ENCODE measurements at places on chromosomes 12 and 14. TPM values are rescaled to one million over a fixed set of nuclear protein-coding genes. Genes with fewer than 3 reads are reported as not detected.

DNA sequence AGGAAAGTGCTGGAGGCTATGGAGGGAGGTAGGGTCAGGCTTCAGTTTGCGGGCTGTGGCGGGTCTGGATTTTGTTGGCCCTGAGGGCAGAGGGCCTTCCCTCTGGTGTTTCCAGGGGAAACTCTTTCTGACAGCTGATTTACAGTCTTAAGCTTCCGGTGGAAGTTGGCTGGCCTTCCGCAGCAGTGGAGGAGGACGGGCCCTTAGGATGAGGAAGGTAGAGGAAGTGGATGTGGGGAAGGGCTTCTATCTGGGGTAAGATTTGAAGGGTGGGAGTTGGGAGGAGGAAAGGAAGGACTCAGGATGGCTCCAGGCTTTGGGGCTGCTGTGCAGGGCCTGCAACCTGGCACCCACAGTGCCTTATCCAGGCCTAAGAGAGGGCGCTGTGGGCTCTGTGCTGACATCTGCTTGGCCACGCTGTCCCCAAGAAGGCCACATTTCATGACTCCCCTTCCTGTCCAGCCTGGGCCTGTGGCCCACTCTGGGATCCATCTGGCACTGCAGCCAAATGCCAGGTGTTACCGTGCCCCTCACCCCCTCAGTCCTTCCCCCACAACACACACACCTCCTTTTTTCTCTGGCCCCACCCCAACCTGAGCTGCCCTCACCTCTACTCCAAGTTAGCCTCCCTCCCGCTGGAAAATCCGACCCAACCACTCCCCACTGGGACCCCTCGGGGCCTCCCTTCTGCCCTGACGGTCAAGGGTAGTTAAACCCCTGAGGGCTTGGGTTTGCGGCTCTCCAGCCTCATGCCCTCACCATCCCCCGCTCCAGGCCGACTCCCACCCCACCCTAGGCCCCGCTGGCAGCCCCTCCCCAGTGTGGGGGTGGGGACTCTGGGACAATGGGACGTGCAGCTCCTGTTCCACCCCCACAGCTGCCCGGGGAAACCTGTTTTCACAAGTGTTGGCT, 7.7 kb upstream of the PPP1R13B start:
- H3K36me3 ChIP-seq: no peaks in the 10 kb centered on the region
- H3K27me3 ChIP-seq: no peaks in the 10 kb centered on the region
- H3K4me1 ChIP-seq: no peaks in the 10 kb centered on the region
- H3K27ac ChIP-seq: no peak overlapping the region

GRCh38 chr14:44449680-44450079, 57.4 kb downstream of the FSCB start:
- H3K4me3 ChIP-seq: no peak overlapping the region
- no peak for DNase-seq
- no peaks in the 10 kb centered on the region for H3K36me3 ChIP-seq
- no peaks in the 10 kb centered on the region for H3K4me1 ChIP-seq
- H3K27ac ChIP-seq: no peak overlapping the region

- no peak overlapping the region for H3K27ac ChIP-seq
- no peaks in the 10 kb centered on the region for H3K27me3 ChIP-seq
- DNase-seq: no peak
- peaks cover 8% of the 10 kb centered on the region for H3K4me1 ChIP-seq
- H3K36me3 ChIP-seq: no peaks in the 10 kb centered on the region
Observed at GRCh38 chr12:46454981-46455380, 82.4 kb upstream of the SLC38A2 start.

GRCh38 chr14:94180655-94181271, 6.6 kb downstream of the PPP4R4 start:
- H3K4me3 ChIP-seq: no peak overlapping the region
- peaks cover 2% of the 10 kb centered on the region for H3K27me3 ChIP-seq
- peak; percentile 32 for DNase-seq
- no peak overlapping the region for H3K27ac ChIP-seq

GRCh38 chr12:123043536-123044001, 63.1 kb downstream of the ARL6IP4 start:
- DNase-seq: peak; percentile 94
- H3K36me3 ChIP-seq: no peaks in the 10 kb centered on the region
- H3K4me1 ChIP-seq: peaks cover 19% of the 10 kb centered on the region
- peak overlapping the region; percentile 46 for H3K27ac ChIP-seq
- no peak overlapping the region for H3K4me3 ChIP-seq
- H3K27me3 ChIP-seq: no peaks in the 10 kb centered on the region

DNA sequence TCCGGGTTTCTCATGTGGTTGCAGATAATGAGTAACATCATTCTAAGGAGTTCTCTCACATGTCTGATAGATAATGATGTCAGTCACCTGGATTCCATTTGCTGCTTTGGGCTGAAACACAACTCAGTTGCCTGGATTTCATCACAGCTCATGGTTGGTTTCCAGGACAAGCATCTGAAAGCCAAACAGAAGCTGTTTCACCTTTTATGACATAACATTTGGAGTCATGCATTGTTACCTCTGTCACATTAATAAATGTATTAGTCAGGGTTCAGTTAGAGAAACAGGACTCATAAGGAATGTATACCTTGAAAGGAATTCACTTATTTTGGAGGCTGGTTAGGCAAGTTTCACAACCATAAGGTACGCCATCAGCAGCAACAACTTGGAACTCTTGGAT, 251.9 kb upstream of the ATXN7L3B start:
- H3K36me3 ChIP-seq: no peaks in the 10 kb centered on the region
- no peak for DNase-seq
- H3K4me1 ChIP-seq: no peaks in the 10 kb centered on the region
- no peak overlapping the region for H3K27ac ChIP-seq
- no peaks in the 10 kb centered on the region for H3K27me3 ChIP-seq

- no peak for DNase-seq
- H3K36me3 ChIP-seq: no peaks in the 10 kb centered on the region
- H3K27ac ChIP-seq: no peak overlapping the region
- H3K4me3 ChIP-seq: no peak overlapping the region
- H3K4me1 ChIP-seq: no peaks in the 10 kb centered on the region
- no peaks in the 10 kb centered on the region for H3K27me3 ChIP-seq
Observed at GRCh38 chr14:28116716-28117115, 649.9 kb upstream of the FOXG1 start.

DNA sequence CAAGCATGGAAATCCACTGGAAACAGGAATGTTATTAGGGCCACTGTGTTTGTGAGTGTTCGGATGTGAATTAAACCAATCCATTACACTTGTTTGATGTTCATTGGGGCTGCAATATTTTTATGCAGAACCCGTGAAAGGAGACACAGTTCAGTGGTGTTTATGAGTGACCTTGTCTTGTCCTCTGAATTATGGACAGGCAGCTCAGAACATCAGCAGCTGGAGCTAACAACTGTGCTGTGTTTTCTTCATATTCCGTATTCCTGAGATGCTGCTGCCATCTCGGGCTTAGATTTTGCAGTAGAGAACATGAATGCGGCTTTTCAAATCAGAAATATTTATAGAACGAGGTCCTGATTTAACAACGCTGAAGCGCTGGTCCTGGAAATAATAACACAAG, 20.3 kb upstream of the CACNA1C start:
- no peak overlapping the region for H3K4me3 ChIP-seq
- H3K4me1 ChIP-seq: no peaks in the 10 kb centered on the region
- DNase-seq: no peak
- H3K27me3 ChIP-seq: peaks cover 24% of the 10 kb centered on the region
- no peaks in the 10 kb centered on the region for H3K36me3 ChIP-seq

- no peaks in the 10 kb centered on the region for H3K4me1 ChIP-seq
- no peak overlapping the region for H3K4me3 ChIP-seq
- no peak overlapping the region for H3K27ac ChIP-seq
- no peak for DNase-seq
Observed at GRCh38 chr12:32881107-32881506, 15.5 kb downstream of the PKP2 start.

- H3K27me3 ChIP-seq: no peaks in the 10 kb centered on the region
- H3K4me1 ChIP-seq: no peaks in the 10 kb centered on the region
- DNase-seq: no peak
- no peak overlapping the region for H3K4me3 ChIP-seq
- H3K36me3 ChIP-seq: no peaks in the 10 kb centered on the region
Observed at GRCh38 chr12:14326699-14327098, 38.8 kb upstream of the ATF7IP start.

- no peaks in the 10 kb centered on the region for H3K27me3 ChIP-seq
- no peak overlapping the region for H3K4me3 ChIP-seq
- no peak for DNase-seq
- H3K27ac ChIP-seq: no peak overlapping the region
- H3K36me3 ChIP-seq: no peaks in the 10 kb centered on the region
- peaks cover 4% of the 10 kb centered on the region for H3K4me1 ChIP-seq
Observed at GRCh38 chr14:61803755-61804154, 41.5 kb downstream of the SNAPC1 start.

- no peaks in the 10 kb centered on the region for H3K4me1 ChIP-seq
- H3K27me3 ChIP-seq: no peaks in the 10 kb centered on the region
- peak; percentile 47 for DNase-seq
- no peaks in the 10 kb centered on the region for H3K36me3 ChIP-seq
Observed at GRCh38 chr12:74365178-74365964, 172.3 kb upstream of the ATXN7L3B start.

GRCh38 chr14:87877877-87878276, 115.1 kb downstream of the GALC start:
- H3K27me3 ChIP-seq: no peaks in the 10 kb centered on the region
- no peaks in the 10 kb centered on the region for H3K36me3 ChIP-seq
- peak; percentile 87 for DNase-seq
- H3K27ac ChIP-seq: no peak overlapping the region
- H3K4me3 ChIP-seq: no peak overlapping the region
- no peaks in the 10 kb centered on the region for H3K4me1 ChIP-seq

GRCh38 chr12:6529291-6529737, 5.0 kb upstream of the GAPDH start:
- H3K27ac ChIP-seq: no peak overlapping the region
- H3K27me3 ChIP-seq: no peaks in the 10 kb centered on the region
- peaks cover 28% of the 10 kb centered on the region for H3K36me3 ChIP-seq
- peaks cover 14% of the 10 kb centered on the region for H3K4me1 ChIP-seq
- H3K4me3 ChIP-seq: no peak overlapping the region

DNA sequence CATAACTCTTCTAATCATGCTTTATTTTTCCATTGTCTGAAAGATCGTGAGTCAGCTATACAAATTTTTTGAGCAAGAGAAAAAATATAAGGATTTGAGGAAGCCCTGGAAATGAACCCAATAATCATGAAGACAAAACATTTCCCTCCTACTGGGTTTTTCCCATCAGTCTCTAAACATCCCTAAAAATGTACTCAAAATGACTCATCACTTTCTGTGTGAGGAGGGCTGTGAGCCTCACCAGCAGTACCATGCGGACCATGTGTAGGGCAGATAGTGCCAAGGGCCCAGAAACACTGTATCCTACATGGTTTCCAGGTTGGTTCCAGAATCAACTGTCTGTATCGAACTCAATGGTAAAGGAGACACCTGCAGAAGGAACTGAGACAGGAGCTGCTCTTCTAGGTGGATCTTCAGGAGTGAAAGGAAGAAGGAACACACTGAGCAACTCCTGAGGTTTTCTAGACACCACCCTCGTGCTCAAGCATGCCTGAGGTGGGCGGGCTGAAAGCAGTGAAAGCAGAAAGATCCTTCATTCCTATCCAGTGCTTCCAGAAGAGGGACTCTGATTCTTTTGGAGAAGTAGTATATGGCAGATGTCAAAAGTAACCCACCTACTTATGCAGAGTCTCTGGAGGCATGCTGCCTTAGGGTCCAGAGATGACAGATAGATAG, 48.6 kb upstream of the RHOJ start:
- H3K4me3 ChIP-seq: no peak overlapping the region
- no peak overlapping the region for H3K27ac ChIP-seq
- DNase-seq: peak; percentile 10
- no peaks in the 10 kb centered on the region for H3K36me3 ChIP-seq

DNA sequence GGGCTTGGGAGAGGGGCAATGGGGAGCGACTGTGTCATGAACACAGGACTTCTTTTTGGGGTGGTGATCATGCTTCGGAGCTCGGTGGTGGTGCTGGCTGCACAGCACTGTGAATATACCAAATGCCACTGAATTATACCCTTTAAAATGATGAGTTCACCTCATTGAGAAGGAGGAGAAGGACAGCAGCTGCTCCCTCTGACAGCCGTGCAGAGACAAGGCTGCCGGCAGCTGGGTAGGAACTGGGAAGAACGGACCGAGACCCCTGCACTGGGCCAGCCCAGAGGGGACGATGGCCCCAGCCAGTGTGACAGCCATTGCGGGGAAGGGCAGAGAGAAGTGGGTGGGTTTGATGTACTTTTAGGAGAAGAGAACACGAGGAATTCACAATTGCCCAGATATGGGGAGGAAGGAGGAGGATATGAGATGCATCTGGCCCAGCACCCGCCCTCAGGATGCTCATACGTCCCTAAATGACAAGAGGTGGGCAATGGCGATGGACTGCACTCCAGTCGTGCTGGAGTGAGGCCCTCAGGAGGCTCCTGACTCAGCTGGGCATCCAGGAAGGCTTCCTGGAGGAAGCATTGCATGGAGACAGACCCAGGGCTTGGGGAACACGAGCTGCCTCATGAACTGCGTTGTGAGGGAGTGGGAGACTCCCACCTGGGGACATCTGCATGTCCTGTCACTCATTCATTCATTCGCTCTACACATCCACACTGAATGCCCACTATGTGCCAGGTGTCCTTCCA, 64.3 kb upstream of the C14orf180 start:
- H3K4me1 ChIP-seq: no peaks in the 10 kb centered on the region
- H3K4me3 ChIP-seq: no peak overlapping the region
- H3K27me3 ChIP-seq: no peaks in the 10 kb centered on the region
- H3K27ac ChIP-seq: no peak overlapping the region
- DNase-seq: no peak

GRCh38 chr12:76420222-76420621, 72.0 kb upstream of the BBS10 start:
- no peaks in the 10 kb centered on the region for H3K4me1 ChIP-seq
- H3K27ac ChIP-seq: no peak overlapping the region
- H3K36me3 ChIP-seq: no peaks in the 10 kb centered on the region

DNA sequence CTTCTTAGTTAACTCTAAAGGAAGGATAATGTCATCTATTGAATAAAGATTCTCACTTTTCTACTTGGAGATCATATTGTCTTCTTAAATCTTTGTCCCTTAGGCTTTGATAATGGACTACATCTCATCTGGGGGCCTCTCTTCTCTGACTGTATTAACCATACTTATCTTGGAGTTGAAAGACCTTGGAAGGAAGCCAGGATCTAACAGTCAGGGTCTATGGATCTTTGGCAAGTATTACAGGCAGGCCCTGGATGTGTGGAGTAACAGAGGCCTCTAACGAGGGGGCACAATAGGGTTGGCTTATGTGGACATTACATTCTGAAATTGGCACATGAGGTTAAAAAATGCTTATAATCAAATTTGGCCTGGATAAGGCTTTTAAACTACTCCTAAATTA, 513.8 kb downstream of the NRXN3 start:
- no peak overlapping the region for H3K4me3 ChIP-seq
- H3K36me3 ChIP-seq: no peaks in the 10 kb centered on the region
- no peak for DNase-seq
- H3K4me1 ChIP-seq: no peaks in the 10 kb centered on the region
- no peaks in the 10 kb centered on the region for H3K27me3 ChIP-seq

The SMIM41 gene
- total RNA-seq: 2.0 TPM

The BICDL1 gene
- total RNA-seq: not detected

The MYO1H gene
- total RNA-seq: not detected

The PLA2G1B gene
- total RNA-seq: not detected

The RPGRIP1 gene
- total RNA-seq: under 0.01 TPM

The IFI27 gene
- 7.9 TPM for total RNA-seq

The INSM2 gene
- total RNA-seq: not detected

The LRRC43 gene
- total RNA-seq: 1.8 TPM

Measured in fibroblast of lung (primary cell).